ENCODE measurements at places on chromosomes 4 and X.

- peak; percentile 86 for DNase-seq
Observed at GRCh38 chr4:147831551-147832171, 99.8 kb downstream of the ARHGAP10 start.

DNA sequence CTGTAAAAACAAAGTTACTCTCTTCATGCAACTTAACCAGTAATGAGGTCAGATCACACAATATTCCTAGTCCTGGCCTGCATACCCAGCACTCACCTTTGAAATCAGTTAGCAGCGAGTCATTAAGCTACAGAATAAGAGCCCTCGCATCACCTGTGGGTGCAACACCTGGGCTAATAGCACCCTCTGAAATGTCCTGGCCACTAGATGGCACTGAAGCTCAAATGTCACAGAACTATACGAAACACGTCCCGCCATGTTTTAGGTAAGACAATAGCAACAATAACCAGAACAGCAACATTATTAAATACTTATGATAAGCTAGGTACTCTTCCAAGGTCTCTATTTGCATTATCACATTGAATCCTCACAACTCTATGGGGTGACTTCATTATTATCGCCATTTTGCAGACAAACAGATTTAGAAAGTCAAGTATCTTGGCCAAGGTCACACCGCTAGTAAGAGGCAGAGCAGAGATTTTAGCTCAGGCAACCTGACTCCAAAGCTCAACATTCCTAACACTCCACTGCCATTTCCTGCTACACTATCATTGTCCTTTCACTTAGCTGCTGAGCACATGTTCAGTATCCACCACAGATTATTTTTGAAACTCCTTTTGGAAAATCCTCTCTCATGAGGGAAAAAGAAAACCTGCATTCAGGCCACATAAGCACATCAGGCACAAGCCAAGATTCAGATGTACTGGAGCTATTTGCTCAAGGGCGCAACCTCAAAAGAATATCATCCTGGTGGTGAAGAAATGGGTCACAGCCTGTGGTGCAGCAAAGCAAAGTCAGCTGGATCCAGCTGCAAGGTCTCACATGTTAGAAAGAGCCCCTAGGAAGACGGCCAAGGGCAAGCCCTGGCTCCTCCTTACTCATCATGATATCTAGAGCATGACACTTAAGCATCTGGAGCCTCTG lies 59.5 kb upstream of the KDR start:
- peak; percentile 57 for DNase-seq

DNA sequence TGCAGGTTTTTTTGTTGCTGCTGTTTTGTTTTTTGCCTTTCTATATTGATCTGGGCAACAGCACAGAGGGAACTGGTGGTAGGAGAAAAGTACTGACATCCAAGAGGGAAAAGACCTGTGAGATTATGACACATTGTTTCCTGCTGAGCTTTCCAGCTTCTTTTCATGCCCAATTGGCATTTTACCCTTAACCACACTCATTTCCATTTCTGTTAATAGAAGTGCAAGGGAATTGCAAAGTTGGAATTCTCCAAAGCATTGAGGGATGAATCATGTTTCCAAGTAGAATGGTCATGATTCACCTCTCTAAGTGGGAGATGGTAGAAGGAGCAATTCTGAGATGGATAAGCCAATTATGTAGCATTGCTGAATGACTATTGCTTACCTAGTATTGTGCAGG lies 161.5 kb downstream of the PPARGC1A start:
- DNase-seq: peak; percentile 97

DNA sequence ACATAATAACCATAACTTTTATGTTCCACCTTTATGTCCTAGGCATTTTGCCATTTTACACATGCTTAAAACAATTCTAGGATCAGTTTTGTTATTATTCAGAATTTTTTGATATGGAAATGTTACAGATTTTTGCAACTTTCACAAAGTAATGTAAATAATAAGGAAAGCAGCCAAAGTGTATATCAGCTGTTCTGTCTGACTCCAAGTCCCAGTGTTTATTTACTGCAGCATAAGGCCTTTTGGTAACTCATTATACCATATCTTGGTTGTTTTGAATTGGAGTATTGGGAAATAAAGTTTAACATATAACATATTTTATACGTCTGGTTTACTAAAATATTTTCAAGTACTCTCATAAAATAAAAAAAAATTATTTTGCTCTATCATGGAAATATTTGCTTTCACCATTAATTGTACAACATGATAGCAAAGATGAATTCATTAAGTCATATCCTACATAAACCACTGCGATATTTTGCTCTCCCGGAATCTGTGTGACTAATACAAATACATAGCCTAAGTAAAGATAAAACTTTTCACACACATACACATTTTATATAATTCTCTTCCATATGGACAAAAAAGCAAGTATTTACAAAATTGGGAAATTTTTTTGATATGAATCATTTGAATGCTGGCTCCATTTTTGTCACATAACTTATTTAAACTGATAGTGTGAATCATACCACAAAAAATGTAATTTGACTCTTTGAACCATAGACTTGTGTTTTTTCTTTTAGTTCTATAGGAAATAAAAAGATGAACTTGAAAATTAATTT lies 399.0 kb downstream of the PABPC4L start:
- DNase-seq: peak; percentile 81

DNA sequence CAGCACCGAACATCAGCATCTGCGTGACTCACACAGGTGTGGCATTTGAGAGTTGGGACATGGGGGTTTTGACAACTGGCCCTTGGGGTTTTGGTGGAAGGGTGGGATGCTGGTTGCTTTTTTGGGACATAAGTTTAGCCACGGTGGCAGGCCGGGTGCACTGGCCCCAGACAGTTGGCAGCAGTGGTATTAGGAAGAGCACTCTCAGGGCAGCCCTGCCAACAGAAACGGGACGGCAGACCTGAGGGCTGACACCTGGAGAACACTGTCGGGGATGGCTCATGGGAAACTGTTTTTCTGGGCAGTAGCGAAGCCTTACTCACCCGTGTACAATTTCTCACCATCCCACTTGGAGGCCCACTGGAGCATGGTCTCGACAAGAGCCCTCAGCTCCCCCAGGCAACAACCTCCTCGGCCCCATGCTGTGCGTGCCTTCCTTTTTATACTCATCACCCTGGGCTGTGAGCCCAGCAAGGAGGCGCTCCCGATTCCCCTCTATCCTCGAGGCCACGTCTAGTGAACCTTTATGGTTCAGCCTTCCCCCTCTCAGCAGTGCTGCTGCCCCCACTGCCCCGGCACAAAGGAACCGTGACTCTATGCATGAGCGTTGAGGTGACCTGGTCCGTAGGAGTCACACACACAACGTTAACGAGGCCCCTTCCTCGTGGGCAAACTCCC lies 30.6 kb downstream of the WDR1 start:
- DNase-seq: no peak

DNA sequence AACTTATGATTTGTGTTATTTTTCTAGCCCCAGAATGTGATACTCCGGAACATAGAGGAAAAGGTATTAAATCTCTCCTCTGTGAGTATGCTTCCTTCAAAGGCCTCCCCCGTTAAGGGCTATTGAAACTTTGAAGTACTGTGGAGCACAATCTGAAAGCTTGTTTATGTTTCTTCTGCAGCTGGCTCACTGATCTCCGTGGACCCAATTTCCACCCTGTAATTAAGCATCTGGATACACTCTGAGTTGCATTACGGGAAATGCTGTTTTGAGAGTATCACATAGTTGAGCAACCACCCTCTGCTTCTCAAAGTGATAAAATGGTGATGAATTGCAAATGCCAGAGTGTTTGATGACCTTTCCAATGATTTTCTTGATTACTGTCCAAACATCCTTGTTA lies 296.8 kb upstream of the PABPC5 start:
- no peak for DNase-seq

GRCh38 chrX:154064637-154065435 lies 32.7 kb downstream of the MECP2 start:
- no peak for DNase-seq

DNA sequence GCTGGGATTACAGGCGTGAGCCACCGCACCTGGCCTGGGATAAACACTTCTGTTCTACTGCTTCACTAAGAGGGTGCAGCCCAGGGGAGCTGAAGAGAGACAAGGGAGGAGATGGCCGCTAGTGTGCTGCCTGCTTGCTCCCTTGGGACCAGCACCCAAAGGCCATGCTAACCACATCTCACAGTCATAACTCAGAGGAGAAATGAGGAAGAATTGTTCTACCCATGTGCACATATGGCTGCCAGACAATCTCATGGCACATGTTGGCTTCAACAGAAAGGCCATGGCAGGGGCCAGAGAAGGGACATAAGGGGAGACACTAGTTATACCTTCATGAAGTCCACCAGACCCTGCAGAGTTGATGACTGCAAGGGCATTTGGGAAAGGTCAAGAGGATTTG lies 22.4 kb downstream of the CLDN22 start:
- DNase-seq: no peak

- DNase-seq: no peak
Observed at GRCh38 chr4:112411781-112412550, 104.0 kb downstream of the NEUROG2 start.

- DNase-seq: no peak
Observed at GRCh38 chr4:11138964-11139363, 289.7 kb downstream of the HS3ST1 start.

GRCh38 chr4:163776957-163777356 lies 282.5 kb downstream of the TMA16 start:
- no peak for DNase-seq

DNA sequence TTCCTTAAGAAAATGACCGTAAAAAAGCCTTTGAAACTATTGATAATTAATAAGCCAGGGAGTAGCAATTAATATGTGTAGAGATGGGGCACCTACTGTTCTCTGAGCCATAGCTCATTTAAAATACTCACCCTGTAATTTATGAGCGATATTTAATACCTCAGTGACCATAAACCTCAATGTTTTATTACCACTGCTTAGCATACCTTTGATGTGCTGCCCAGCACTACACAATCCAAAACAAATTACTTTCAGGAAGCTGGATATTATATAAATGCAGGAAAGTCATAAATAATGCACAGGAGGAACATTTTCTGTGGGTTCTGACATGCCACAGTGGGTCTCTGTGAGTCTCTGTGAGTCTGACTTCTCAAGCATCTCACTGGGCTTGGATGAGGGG lies 166.1 kb upstream of the RPL34 start:
- DNase-seq: no peak

DNA sequence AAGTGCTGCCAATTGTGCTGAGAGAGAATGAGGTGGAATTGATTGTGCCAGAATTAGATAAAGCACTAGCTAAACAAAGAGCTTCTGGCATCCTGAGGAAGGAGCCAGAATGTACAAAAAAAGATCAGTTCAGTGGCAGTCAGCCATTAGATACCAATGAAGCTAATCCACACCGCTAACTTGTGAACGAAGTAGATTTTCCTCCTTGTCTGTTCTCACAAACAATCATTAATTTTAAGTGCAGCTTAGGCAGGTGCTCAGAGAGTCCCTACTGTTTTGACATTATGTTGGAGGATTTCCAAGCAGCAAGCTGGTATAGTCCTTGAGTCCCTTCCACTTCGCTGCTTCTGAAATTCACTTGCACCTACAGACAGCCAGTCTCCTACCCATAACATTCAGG lies 617.4 kb downstream of the CENPC start:
- DNase-seq: no peak

DNA sequence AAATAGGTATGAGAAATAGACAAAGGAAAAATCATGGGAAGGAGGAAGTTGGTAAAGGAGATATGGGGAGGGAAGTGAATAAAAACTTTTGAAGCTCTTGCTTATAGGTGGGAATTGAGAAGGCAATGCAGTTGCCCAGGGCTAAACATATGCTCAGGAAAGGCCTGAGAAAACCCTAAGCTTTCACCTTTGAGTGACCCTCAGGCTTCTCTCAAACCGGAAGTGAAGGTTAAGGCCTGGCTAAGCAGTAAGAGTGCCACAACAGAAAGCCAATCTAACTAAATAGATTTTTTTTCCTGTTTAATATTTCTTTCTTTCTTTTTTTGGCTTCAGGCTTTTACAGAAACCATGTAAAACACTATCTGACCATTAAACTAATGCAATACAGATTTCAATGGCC lies 69.5 kb upstream of the GABRA3 start:
- DNase-seq: no peak

DNA sequence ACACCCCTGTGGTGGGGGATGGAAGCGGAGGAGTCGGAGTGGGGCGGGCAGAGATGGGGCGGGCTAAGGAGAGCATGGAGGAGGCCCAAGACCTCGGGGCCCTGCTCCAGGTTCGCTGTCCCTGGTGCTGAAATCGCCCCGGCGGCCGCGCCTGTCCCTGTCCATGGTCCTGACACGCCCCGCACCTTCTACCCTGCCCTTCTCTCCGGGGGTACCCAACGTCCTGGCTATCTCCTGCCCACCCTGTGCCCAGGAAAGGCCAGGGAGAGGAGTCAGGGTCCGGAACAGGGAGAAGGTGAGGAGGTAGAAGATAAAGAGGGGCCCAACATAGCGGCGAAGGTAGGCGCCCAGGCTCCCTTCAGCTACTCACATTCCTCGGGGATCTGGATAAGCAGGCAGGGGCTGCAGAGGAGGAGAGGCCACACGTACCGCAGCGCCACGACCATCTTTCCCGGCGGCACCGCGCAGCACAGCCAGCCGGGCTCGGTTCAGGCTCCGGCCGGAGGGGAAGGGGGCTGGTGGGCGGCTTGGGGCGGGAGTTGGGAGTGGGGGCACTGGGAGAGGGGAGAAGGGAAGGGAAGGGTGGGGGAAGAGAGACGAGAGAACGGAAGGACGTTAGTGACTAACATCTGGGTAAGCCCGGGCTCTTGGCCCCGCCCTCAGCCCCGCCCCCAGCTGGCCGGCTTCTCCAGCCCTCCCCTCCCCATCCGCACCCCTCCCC lies 10.4 kb downstream of the L1CAM start:
- DNase-seq: peak; percentile 19

DNA sequence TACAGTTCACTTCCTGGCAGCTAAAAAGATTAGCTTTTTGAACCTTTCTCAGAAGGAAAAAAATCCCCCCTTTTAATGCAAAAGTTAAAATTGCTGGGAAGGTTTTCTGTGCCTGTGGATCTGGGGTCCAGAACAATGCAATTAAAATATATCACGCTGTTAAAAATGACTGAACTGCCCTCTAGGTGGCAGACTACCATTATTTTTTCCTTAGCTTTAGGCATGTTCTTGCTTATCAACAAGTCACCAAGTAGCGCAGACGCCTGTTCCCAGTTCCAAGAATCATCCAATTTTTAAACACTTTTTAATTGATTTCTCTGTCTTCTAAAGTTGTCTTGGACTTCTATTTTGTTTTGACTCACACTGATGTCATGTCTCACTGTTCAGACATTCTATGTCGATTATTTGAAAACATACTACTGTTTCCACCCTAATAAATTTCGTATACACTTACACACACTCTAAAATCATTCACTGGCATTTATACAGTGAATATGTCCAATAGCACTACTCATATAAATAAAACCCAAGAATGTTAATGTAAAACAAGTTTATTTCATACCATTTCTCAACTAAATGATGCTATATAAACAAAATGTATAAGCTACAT lies 661.6 kb downstream of the RAPGEF2 start:
- peak; percentile 75 for DNase-seq

- DNase-seq: no peak
Observed at GRCh38 chr4:119906277-119906676, 160.4 kb downstream of the MAD2L1 start.

- no peak for DNase-seq
Observed at GRCh38 chrX:41603596-41603995, 85.2 kb upstream of the GPR34 start.

- DNase-seq: peak; percentile 5
Observed at GRCh38 chr4:82099928-82100579, 273.7 kb downstream of the HNRNPD start.
